ENCODE measurements at places on chromosomes 6 and 20. TPM values are rescaled to one million over a fixed set of nuclear protein-coding genes. Genes with fewer than 3 reads are reported as not detected.

TTI1 gene
- 16.1 TPM for total RNA-seq

NRN1 gene
- 20.6 TPM for total RNA-seq

GJA1 gene
- 164 TPM for total RNA-seq

CLPSL2 gene
- not detected for total RNA-seq

PHACTR2 gene
- 53.1 TPM for total RNA-seq

ZSCAN16 gene
- total RNA-seq: 1.2 TPM

IRAK1BP1 gene
- 0.16 TPM for total RNA-seq

SNHG17 gene
- total RNA-seq: 10.3 TPM

MEI4 gene
- total RNA-seq: not detected

DNA sequence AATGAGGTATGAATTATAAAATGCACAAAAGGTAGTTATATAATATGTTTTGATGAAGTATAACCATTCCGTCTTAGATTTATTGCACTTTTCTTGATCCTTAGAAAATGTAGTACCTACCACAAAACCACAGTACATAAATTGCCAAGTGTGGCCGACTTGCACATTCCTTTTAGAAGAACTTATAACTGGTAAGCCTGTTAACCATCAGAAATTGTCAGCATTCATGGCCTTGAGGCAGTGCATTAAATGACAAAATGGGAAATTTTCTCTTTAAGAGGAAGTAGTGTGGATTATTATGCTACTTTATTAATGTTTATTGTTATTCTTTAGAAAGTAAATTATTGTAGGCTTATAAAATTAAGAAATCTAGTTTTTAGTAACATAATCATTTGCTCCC is 29.6 kb downstream of the TAB2 start:
- no peak for DNase-seq
- H3K36me3 ChIP-seq: peaks cover 19% of the 10 kb centered on the region
- H3K27me3 ChIP-seq: no peaks in the 10 kb centered on the region
- H3K27ac ChIP-seq: no peak overlapping the region
- H3K4me3 ChIP-seq: no peak overlapping the region

DNA sequence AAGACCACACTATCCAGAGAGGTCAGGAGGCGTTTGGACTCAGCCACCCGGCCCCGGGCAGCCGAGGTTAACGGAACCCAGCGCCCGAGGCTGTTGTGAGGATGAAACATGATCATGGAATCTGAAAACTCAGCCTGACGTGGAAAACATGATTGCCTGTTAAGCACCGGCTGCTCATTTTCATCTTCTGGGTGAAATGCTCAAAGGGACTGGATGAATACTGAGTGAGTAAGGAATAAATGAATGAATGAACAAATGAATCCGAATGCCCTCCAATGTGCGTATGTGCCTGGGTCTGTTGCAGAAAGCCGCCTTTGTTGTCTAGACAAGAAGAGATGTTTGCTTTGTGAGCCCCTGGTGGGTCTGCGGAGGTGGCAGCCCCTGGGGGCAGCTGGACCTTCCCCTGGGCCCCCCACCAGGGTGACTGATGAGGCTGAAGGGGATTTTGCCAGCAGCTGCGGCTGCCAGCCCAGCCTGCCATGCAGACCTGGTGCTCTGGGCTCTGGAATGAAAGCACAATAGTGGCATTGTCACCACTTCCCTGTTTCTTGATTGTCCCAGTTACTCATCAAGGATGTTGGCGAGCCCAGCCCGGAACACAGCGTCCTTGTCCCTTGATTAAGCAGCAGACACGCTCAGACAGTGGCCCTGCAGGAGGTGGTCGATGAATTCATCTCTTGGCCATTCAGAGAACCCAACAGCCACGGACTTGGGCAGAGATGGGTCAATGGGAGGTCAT is 211.1 kb downstream of the ANKRD60 start:
- H3K27me3 ChIP-seq: no peaks in the 10 kb centered on the region
- DNase-seq: peak; percentile 96
- H3K27ac ChIP-seq: peak overlapping the region; percentile 78
- no peaks in the 10 kb centered on the region for H3K36me3 ChIP-seq

DNA sequence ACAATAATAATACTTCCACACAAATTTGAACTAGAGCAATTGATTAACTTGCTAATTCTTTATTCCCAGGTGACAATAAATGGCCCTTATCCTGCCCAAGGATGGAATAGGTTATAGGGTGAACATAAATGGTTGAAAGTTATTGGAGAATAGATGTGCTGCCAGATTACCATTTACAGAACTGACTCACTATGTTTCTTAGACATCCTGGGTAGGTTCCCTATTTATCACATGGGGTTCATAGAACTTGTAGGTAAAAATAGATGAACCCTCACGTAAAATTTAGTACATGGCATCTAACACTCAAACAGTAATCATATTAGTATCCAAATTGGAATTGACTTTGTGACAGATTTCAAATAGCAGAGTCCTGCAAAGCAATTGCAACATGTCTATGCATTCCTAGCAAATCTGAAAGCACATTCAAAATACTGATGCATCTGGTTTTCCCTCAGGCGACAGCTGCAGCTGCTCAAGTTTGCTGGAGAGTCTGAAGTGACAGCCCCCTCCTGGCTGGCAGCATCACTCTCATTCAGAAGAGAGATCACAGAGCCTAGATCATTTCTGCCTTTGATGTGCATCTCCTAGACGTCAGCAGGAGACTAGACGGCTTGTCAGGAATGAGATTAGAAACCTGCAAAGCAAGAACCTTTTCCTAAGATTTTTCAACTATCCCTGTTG is 80.2 kb upstream of the RNF217 start:
- DNase-seq: no peak
- H3K4me1 ChIP-seq: peaks cover 17% of the 10 kb centered on the region
- H3K36me3 ChIP-seq: no peaks in the 10 kb centered on the region
- no peaks in the 10 kb centered on the region for H3K27me3 ChIP-seq
- no peak overlapping the region for H3K4me3 ChIP-seq
- no peak overlapping the region for H3K27ac ChIP-seq

GRCh38 chr20:56860413-56860812 is 231.3 kb downstream of the TFAP2C start:
- H3K4me1 ChIP-seq: no peaks in the 10 kb centered on the region
- no peak for DNase-seq
- H3K27me3 ChIP-seq: peaks cover 31% of the 10 kb centered on the region
- no peaks in the 10 kb centered on the region for H3K36me3 ChIP-seq
- H3K4me3 ChIP-seq: no peak overlapping the region
- H3K27ac ChIP-seq: no peak overlapping the region

DNA sequence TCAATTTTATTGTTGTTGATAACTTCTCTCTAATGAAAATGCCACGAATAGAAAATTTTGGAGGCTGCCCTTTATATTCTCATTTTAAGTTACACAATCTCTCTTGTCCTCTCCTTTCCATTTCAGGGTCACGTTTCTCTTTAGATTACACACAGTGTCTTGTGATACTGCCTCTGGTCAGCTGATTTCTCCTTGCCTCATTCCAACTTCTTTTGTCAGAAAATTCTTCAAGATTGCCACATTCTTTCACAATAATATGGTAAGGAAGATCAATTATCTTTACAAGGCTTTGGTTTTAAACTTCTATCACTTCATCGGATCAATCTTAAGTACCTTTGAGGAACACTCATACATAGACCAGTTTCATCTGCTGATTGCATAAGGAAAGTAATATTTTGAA is 370.3 kb downstream of the RFPL4B start:
- H3K36me3 ChIP-seq: no peaks in the 10 kb centered on the region
- H3K27ac ChIP-seq: no peak overlapping the region
- no peak for DNase-seq
- no peaks in the 10 kb centered on the region for H3K27me3 ChIP-seq
- H3K4me1 ChIP-seq: peaks cover 9% of the 10 kb centered on the region
- H3K4me3 ChIP-seq: no peak overlapping the region

GRCh38 chr6:1044040-1044836 is 267.7 kb upstream of the FOXQ1 start:
- no peak overlapping the region for H3K4me3 ChIP-seq
- H3K27ac ChIP-seq: no peak overlapping the region
- no peaks in the 10 kb centered on the region for H3K36me3 ChIP-seq
- H3K27me3 ChIP-seq: peaks cover 3% of the 10 kb centered on the region
- DNase-seq: no peak
- peaks cover 20% of the 10 kb centered on the region for H3K4me1 ChIP-seq

DNA sequence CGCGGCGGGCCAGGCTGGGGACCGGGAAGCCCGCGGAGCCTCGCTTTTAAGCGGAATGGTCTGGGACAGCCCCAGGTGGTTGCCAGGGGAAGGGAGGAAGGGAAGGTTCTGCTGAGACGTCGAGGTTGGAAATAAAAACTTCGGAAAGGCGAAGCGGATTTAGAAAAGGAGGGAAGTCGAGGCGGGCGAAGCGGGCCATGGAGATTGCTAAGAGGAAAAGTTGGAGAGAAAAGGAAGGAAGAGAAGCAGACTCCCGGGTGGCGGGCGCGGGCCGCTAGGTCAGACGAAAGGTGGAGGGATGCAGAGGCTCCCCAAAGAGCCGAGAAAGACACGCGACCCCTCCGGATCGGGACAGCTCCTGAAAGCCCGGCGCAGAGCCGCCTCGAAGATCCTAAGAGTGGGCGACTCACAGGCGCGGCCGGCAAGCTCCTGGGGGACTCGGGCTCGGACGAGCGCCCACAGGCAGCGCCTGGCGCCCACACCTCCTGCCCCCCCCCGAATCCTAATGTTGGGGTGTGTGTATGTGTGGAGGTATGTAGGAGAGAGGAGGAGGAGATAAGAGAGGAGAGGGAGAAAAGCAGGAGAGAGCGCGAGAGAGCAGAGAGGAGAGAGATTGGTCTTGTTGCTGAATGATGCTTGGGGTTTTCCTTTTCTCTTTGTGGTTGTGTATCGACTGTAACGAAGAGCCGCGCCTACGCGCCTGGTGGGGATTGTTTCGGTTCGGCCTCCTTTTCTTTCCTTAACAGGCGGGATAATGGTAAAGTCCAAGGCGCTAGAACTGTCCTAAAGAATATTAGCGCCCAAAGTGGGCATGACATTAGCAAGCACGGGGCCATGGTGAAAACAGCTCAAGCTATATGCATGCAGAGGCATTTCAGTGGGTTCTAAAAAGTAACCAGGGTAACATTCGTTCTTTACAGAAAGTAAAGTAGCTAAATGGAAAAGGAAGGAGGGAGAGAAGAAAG is 1.5 kb downstream of the TFAP2B start:
- no peak for DNase-seq
- H3K27ac ChIP-seq: no peak overlapping the region
- H3K4me1 ChIP-seq: peaks cover 4% of the 10 kb centered on the region

- H3K4me1 ChIP-seq: 0 out of 2 replicates have a peak, but pooled peaks cover 5% of the 10 kb centered on the region
- H3K27ac ChIP-seq: no peak overlapping the region
- H3K36me3 ChIP-seq: no peaks in the 10 kb centered on the region
- no peaks in the 10 kb centered on the region for H3K27me3 ChIP-seq
Measured at GRCh38 chr6:17178754-17179529, 77.1 kb downstream of the STMND1 start.

GRCh38 chr6:4896401-4896800 is 107.4 kb downstream of the RPP40 start:
- no peak overlapping the region for H3K4me3 ChIP-seq
- DNase-seq: no peak
- no peaks in the 10 kb centered on the region for H3K4me1 ChIP-seq
- H3K36me3 ChIP-seq: peaks cover 53% of the 10 kb centered on the region
- H3K27ac ChIP-seq: no peak overlapping the region
- no peaks in the 10 kb centered on the region for H3K27me3 ChIP-seq
